ENCODE measurements at places on chromosomes 5 and 9.
A peak's percentile ranks its signal among the peaks of the same experiment; 100 is the strongest.

- H3K4me1 ChIP-seq, result no peaks in the 10 kb centered on the region
- no peaks in the 10 kb centered on the region for H3K36me3 ChIP-seq
- no peaks in the 10 kb centered on the region for H3K27me3 ChIP-seq
- H3K4me3 ChIP-seq, result no peak overlapping the region
Observed at GRCh38 chr5:129500101-129500500, 40.0 kb downstream of the ADAMTS19 start.

- no peak overlapping the region for H3K4me3 ChIP-seq
- peaks cover 9% of the 10 kb centered on the region for H3K4me1 ChIP-seq
- DNase-seq, result peak; percentile 22
- no peaks in the 10 kb centered on the region for H3K36me3 ChIP-seq
- no peaks in the 10 kb centered on the region for H3K27me3 ChIP-seq
Observed at GRCh38 chr5:35884191-35884769, 27.6 kb downstream of the IL7R start.

DNA sequence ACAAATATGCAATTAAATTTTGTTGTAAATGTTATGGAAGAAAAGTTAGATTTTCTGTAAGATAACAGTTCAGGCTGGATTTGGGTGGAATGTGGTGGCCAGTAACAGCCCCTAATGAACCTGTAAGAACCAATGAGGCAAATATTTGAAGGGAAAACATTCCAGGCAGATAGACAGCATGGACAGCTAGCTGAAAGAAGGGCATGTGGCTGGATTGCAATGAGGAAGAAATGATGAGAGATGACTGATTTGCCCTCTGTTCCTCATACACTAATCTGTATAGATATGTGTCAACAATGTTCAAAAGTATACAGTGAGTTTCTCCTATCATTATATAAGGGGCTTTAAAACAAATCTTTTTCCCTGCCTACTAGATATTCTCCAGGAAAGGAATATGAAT, 58.8 kb downstream of the MAN2A1 start:
- no peak overlapping the region for H3K27ac ChIP-seq
- H3K27me3 ChIP-seq, result no peaks in the 10 kb centered on the region
- no peak for DNase-seq
- H3K36me3 ChIP-seq, result no peaks in the 10 kb centered on the region
- H3K4me1 ChIP-seq, result no peaks in the 10 kb centered on the region

DNA sequence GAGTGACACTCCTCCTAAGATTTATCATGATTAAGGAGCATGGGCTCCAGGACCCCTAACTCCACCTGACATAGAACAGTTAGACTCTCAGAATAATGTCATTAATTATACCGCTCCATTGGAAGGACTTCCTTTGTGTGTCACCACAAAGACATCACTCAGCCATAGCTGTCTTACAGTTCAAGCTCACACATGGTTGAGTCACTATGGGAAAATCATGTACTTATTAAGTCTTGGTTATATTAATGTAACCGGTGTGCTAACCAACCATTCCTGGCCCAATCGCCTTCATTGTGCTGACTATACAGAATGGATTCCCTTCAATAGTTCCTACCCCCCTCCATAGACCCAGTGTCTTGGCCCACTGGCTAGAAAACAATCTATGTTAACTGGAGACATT, 10.9 kb upstream of the MCCC2 start:
- no peak for DNase-seq
- no peaks in the 10 kb centered on the region for H3K4me1 ChIP-seq
- no peak overlapping the region for H3K27ac ChIP-seq

- H3K27me3 ChIP-seq, result no peaks in the 10 kb centered on the region
- H3K36me3 ChIP-seq, result no peaks in the 10 kb centered on the region
- DNase-seq, result no peak
- H3K4me1 ChIP-seq, result no peaks in the 10 kb centered on the region
Observed at GRCh38 chr5:31725996-31726395, 87.1 kb downstream of the PDZD2 start.

DNA sequence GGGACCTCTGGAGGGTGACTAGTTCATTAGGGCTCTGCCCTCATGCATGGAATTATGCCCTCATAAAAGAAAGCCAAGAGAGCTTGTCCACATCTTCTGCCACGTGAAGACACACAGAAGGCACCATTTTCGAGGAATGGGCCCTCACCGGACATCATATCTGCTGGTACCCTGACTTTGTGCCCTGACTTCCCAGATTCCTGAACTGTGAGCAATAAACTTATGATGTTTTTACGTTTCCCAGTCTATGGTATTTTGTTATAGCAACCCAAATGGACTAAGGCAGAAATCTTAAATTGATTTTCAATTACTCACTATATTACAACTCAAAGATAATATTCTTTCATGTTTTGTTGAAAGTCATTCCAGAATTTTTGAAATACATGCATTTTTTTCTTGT, 163.8 kb upstream of the PAPPA start:
- H3K4me1 ChIP-seq, result no peaks in the 10 kb centered on the region
- DNase-seq, result no peak
- no peaks in the 10 kb centered on the region for H3K36me3 ChIP-seq
- H3K27ac ChIP-seq, result no peak overlapping the region
- no peak overlapping the region for H3K4me3 ChIP-seq

GRCh38 chr5:9170026-9170425, 375.8 kb downstream of the SEMA5A start:
- no peaks in the 10 kb centered on the region for H3K27me3 ChIP-seq

DNA sequence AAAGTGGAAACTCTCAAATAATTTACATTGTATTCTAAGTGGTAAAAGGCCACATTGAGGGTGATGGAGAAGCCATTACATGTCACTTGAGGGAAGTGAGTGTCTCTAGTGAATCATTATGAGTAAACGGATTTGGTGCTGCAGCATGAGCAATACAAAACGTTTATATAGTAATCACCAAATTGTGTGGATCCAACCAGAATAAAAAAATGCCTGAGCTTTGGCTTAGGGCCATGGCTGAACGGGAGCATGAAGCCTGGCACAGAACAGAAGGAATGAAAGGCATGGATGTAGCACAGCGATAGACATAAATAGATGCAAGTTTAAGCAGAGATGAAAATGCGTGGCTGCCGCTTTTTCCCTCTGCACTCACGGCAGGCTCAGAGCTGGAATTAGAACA, 58.3 kb downstream of the PTTG1 start:
- H3K36me3 ChIP-seq, result no peaks in the 10 kb centered on the region
- H3K27me3 ChIP-seq, result peaks cover 30% of the 10 kb centered on the region
- H3K4me3 ChIP-seq, result no peak overlapping the region
- H3K27ac ChIP-seq, result no peak overlapping the region

DNA sequence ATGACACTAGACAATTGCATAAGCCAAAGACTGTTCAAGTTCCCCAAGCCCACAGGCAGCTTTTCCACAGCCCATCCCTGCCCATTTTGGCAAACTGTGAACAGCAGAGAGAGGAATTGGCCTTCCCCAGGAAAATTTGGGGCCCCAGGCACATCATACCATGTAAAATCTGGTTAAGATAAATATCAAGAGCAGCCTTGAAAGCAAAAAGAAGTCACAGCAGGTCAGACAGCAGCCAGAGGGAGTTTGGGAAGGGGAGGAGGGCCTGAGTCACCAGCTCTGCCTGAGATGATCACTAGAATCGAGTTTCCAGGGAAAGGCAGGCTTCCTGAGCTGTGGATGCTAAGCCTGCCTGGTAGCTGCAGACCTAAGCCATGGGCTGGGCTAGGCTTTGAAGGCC, 179.2 kb downstream of the RFK start:
- no peaks in the 10 kb centered on the region for H3K4me1 ChIP-seq
- H3K27ac ChIP-seq, result no peak overlapping the region
- H3K4me3 ChIP-seq, result no peak overlapping the region

- H3K4me3 ChIP-seq, result no peak overlapping the region
- no peaks in the 10 kb centered on the region for H3K36me3 ChIP-seq
- H3K27ac ChIP-seq, result no peak overlapping the region
- no peaks in the 10 kb centered on the region for H3K27me3 ChIP-seq
- H3K4me1 ChIP-seq, result no peaks in the 10 kb centered on the region
Observed at GRCh38 chr5:72587661-72588308, 80.6 kb upstream of the ZNF366 start.

DNA sequence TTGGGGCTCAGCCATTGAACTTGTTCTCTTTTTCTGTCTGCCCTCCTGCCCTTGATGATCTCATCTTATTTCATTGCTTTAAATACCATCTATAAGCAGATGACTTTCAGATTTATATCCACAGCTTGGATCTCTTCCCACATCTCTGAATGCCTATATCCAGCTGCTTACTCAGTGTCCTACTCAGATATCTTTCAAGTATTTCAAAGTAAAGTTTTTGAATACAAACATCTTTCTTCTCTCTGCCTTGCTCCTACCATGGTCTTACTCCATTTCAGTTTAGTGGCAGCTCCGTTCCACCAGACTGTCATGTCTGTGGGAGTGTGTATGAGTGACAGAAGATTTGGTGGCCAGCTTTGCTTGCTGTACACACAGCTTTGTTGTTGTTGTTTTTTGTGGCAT, 59.7 kb downstream of the ERBIN start:
- no peaks in the 10 kb centered on the region for H3K36me3 ChIP-seq
- no peak for DNase-seq
- no peaks in the 10 kb centered on the region for H3K4me1 ChIP-seq
- no peak overlapping the region for H3K27ac ChIP-seq
- H3K27me3 ChIP-seq, result no peaks in the 10 kb centered on the region
- H3K4me3 ChIP-seq, result no peak overlapping the region

GRCh38 chr5:59322894-59323293, 570.6 kb downstream of the PDE4D start:
- no peak overlapping the region for H3K27ac ChIP-seq
- no peaks in the 10 kb centered on the region for H3K36me3 ChIP-seq
- peaks cover 20% of the 10 kb centered on the region for H3K4me1 ChIP-seq
- no peak for DNase-seq

- peak; percentile 85 for DNase-seq
- H3K27ac ChIP-seq, result peak within 1 kb of the TSS; percentile 81
- H3K27me3 ChIP-seq, result no peaks in the 10 kb centered on the region
Observed at GRCh38 chr9:109779711-109780452, at the start of gene PALM2AKAP2. PALM2AKAP2 (plus strand) TSS chr9:109780198; CDS start chr9:109780489, 291 bp downstream.

DNA sequence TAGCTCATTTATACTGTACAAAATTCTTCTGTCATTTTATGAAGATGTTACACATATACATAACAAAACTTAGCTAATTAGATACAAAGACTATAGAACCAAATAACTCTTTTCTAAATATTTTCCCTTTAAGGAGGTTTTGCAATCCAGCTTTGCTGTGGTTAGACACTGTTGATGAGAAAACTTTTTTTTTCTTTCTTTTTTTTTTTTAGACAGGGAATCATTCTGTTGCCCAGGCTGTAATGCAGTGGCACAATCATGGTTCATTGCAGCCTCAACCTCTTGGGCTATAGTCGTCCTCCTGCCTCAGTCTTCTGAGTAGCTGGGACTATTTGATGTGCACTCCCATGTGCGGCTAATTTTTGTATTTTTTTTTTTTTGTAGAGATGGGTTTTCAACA, 38.5 kb upstream of the CDKN2B start:
- no peak overlapping the region for H3K4me3 ChIP-seq
- no peak for DNase-seq
- peaks cover 2% of the 10 kb centered on the region for H3K36me3 ChIP-seq

GRCh38 chr5:131953969-131954368, 8.5 kb upstream of the MEIKIN start:
- no peak overlapping the region for H3K27ac ChIP-seq
- H3K27me3 ChIP-seq, result 0 out of 2 replicates have a peak, but pooled peaks cover 4% of the 10 kb centered on the region
- H3K36me3 ChIP-seq, result no peaks in the 10 kb centered on the region
- H3K4me3 ChIP-seq, result no peak overlapping the region
- no peaks in the 10 kb centered on the region for H3K4me1 ChIP-seq

GRCh38 chr9:6506571-6506970, 93.6 kb downstream of the UHRF2 start:
- no peaks in the 10 kb centered on the region for H3K27me3 ChIP-seq
- H3K27ac ChIP-seq, result no peak overlapping the region
- H3K36me3 ChIP-seq, result peaks cover 26% of the 10 kb centered on the region
- no peaks in the 10 kb centered on the region for H3K4me1 ChIP-seq

DNA sequence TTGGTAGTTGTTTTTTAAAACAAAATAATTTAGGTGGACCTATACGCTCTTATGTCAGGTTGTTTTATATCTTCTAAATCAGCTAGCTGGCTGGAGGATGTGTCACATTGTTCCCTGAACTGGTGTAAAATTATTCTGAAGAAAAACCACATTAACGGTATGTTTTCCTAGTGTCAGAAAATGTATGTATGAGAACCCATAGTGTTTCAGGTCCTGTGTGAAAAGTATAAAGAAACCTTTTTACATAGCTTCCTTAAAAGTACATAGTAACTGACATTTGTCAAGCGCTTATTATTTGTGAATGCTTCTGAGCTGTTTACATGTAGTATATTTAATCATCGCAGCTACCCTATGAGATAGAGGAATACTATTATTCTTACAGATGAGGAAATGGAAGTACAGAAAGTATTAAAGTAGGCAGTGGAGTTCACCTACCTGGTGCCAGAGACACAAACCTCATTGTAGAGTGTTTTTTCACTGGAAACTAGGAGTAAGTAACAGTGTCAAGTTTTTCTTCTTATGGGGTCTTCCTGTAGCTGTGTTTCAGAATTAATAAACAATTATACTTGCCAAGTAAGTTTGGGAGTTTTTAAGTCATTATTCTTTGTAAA, 10.4 kb upstream of the FAM120AOS start:
- no peak for DNase-seq
- peaks cover 8% of the 10 kb centered on the region for H3K4me1 ChIP-seq
- no peak overlapping the region for H3K27ac ChIP-seq

DNA sequence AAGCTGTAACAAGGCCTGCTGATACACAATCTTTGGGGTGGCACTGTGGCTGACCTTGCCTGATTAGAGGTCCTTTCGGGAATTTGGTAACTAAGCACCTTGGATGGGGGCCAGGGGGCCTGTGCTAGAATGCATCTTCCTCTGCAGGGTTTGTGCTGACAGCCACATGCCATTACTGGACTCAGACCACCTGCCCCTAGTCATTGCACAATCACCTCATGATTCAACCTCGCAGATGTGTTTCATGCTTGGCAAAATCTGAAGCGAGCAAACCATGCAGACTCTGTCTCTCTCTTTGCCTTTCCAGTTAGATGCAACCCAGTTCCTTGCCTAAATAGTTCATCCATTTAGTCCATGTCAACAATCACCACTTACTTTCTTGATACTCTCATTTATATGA, 96.5 kb upstream of the ERCC6L2 start:
- H3K4me3 ChIP-seq, result no peak overlapping the region
- peaks cover 20% of the 10 kb centered on the region for H3K4me1 ChIP-seq
- no peaks in the 10 kb centered on the region for H3K36me3 ChIP-seq
- peak; percentile 73 for DNase-seq
- no peak overlapping the region for H3K27ac ChIP-seq

- DNase-seq, result no peak
- H3K4me1 ChIP-seq, result peaks cover 26% of the 10 kb centered on the region
- no peaks in the 10 kb centered on the region for H3K27me3 ChIP-seq
- no peaks in the 10 kb centered on the region for H3K36me3 ChIP-seq
- no peak overlapping the region for H3K4me3 ChIP-seq
- no peak overlapping the region for H3K27ac ChIP-seq
Observed at GRCh38 chr9:14061936-14062585, 251.9 kb downstream of the NFIB start.

- no peaks in the 10 kb centered on the region for H3K27me3 ChIP-seq
- H3K4me1 ChIP-seq, result peaks cover 2% of the 10 kb centered on the region
- DNase-seq, result no peak
- 0 out of 2 replicates have a peak, but pooled peaks cover 3% of the 10 kb centered on the region for H3K36me3 ChIP-seq
Observed at GRCh38 chr9:128370367-128370751, 815 bp upstream of the URM1 start.

GRCh38 chr5:180007582-180007981, 64.0 kb downstream of the RNF130 start:
- no peaks in the 10 kb centered on the region for H3K4me1 ChIP-seq
- H3K36me3 ChIP-seq, result peaks cover 4% of the 10 kb centered on the region
- H3K27ac ChIP-seq, result no peak overlapping the region
- no peaks in the 10 kb centered on the region for H3K27me3 ChIP-seq
- no peak for DNase-seq
